ENCODE measurements at places on chromosomes 7 and 10.

DNA sequence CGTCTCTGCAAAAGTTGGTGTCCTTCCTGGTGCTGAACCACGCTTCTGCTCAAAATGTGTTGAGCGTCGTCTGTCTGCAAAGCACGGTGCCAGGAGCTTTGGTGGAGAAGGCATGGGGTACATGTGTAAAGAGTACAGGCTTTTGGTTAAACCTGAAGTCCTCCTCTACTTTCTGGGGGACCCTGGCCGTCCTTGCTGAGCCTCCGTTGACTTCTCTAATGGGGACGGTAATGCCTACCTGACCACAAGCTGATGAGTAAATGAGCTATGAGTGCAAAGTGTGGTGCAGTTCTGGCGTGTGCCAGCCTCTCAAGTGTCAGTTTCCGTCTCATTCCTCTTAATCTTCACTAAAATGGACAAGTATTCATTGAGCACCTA lies 527 bp upstream of the HERPUD2 start:
- DNase-seq = no peak

DNA sequence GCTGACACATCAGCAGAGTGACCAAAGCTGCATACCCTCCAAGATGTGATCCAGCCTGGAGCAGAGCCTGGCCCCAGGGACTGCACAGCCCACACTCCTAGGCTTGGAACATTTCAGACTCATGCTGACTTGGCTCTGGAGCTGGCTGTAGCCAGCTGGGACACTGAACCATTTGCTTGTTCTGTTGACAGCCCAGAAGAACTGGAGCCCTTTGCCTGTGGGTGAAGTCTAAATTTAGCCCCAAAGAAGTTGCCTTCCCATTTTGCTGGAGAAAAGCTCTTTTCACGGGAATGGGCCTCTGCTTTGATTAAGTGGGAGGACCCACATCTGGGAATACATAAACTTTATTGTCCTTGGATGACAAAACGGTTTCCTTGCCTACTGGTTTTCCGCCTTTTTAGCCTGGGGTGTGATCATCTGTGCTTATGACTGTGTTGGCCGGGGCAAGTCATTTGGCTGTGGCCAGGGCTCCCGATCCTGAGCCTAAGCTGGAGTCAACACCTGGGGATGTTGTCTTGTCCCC lies 186.2 kb upstream of the BMPER start:
- no peak for DNase-seq

DNA sequence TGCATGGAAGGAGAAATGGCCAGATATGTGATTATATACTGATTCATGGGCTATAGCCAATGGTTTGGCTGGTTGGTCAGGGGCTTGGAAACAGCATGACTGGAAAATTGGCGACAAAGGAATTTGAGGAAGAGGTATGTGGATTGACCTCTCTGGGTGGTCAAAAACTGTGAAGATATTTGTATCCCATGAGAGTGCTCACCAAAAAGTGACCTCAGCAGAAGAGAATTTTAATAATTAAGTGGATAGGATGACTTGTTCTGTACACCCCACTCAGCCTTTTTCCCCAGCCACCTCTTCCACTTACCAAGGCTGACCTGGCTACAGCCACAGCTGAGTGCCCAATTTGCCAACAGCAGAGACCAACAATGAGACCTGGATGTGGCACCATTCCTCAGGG lies 146.7 kb downstream of the GPR37 start:
- no peak for DNase-seq

GRCh38 chr7:23018750-23019149 lies 4.8 kb upstream of the HYCC1 start:
- no peak for DNase-seq

- no peak for DNase-seq
Measured at GRCh38 chr10:24519950-24520349, 203.7 kb downstream of the ARHGAP21 start.

- DNase-seq = no peak
Measured at GRCh38 chr7:14752301-14752700, 150.2 kb downstream of the DGKB start.

- DNase-seq = no peak
Measured at GRCh38 chr10:78933828-78934531, 134.8 kb upstream of the ZMIZ1 start.

DNA sequence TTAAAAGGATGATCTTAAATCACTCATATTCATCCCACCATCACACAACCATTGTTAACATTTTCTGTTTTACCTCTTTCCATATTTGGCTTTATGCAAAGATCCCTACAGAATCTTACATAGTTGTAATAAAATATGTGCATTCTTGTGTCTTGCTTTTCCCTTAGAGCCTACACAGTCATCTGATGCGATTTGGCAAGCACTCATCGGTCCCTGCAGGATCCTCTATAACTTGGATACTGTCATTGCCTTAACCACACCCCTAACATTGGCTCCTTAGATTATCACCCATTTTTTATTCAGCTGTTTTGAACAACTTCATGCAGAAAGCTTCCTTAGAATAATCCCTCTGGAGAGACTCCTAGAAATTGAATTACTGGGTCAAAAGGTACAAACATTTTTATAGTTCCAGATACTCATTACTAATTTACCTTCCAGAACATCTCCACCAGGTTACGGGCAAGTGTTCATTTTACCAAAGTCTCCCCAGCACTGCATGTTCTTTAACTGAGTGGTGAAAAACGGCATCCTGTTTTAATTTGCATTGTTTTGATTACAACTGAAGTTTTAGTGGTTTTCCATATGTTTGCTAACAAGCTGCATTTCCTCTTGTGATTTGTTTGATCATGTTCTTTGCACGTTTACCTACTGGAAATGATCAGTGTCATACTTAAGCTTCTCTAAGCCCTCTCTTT lies 268.3 kb downstream of the GRID1 start:
- DNase-seq = no peak

DNA sequence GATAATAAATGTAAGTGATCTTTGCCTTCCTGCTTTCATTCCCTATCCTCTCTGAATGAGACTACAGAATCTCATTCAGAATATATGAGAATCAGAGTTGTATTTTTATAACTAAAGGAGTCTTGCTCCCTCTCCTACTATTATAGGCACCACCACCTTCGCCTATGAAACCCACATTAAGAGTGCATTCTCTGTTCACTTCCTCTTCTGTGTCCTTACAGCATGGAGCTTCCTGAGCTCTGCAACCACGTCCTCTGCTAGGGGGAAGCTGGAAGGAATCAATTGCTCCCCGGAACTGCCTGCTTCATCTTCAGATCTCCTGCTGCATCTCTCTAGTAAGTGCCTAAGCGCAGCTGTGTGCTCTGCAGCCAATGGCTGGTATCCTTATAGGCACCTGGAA lies 820.7 kb downstream of the GRID1 start:
- DNase-seq = no peak

DNA sequence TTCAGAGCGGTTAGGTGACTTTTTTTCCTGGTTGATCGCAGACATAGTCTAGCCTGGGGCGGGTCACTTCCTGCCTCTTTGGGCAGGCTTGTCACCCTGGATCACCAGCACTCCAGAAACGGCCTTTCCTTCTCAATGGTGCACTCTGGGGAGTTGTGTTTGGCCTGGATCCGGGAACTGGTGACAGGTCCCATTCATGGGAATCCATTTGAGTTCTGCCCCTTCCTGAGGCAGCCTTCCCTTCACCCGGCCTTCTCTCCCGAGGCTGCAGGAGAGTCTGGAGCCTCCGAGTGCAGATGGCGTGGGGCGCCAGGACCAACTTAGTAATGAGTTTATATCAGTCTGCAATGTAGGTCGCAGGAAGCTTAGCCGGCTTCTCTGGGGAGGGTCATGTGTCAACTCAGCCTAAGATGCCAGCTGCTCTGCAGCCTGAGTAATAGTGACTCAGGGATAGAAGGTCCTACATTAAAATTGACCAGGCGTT lies 54.2 kb downstream of the TACR2 start:
- DNase-seq = no peak

DNA sequence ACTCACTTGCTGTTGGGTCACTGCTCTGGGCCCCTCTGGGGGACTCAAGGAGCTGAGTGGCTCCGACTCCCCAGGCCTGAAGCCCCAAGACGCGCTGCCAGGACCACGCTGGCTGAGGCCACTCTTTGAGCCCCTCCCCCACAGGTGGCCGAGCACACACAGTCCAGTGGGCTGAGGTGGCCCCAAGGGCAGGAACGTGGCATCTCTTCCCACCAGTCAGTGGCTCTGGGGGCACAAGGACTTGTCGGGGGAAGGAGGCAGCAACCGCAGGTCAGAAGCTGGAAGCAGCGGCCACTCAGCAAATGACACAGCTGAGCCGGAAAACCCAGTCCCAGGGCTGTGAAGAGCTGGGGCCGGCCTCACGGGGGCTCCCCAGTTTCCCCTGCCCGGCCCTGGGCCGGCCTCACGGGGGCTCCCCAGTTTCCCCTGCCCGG lies 24.1 kb downstream of the GRIFIN start:
- peak; percentile 33 for DNase-seq

DNA sequence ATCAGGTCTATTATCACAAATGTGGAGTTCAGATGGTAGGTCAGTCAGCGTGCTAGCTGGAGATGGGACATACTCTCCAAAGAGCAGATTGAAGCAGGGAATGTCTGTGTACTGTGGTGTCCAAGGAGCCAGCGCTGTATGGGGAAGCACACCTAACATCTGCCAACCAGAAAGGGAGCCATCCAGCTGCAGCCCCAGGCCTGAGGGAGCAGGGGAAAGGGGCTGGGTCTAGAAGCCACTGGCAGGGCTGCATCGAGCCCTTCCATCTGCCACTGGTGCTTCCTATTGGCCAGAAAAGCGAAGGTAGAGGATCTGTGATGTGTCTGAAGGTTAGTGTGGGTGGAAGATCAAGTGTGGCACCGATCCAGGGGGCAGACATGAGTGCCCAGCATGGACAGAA lies 8.0 kb upstream of the RAMP3 start:
- DNase-seq = no peak

DNA sequence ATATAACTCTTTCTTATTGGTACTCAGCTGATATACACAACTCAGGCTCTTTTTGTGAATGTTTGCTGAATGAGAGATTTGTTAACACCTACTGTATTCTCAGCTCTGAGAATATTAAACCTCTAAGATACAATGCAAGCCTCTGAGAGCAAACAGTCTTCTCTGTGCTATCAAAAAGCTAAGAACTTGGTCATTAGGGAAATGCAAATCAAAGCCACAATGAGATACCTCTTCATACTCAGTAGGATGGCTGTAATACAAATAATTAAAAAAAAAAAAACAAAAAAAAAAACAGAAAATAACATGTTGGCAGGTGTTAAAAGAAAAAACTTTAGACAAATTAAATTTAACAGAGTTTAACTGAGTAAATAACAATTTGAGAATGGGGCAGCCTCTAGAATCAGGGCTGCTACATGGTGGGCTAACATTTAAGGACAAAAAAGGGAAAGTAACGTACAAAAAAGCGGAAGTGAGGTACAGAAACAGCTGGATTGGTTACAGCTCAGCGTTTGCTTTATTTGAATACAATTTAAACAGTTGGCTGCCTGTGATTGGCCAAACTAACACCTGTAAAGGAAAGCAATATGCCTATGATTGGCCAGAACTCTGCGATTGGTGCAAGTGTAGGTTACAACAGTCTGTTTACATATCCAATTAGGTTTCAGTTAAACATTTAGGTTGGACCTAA lies 14.8 kb upstream of the MTURN start:
- no peak for DNase-seq

DNA sequence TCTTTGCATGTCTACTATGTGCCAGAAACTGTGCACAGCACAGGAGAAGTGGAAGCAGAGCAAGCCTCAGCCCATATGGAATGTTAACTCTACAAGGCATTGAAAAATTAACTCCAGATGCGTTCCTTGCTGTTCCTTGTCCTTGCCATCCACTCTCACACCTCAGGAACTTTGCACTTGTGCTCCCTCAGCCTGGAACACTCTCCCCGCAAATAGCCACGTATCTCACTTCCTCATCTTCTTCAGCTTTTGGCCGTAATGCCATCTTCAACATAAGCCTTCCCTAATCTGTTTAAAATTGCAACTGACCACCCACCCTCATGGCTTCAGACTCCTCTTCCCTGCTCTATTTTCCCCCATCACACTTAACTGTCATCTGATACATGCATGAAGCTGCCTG lies 83.2 kb upstream of the CAPZA2 start:
- DNase-seq = no peak

DNA sequence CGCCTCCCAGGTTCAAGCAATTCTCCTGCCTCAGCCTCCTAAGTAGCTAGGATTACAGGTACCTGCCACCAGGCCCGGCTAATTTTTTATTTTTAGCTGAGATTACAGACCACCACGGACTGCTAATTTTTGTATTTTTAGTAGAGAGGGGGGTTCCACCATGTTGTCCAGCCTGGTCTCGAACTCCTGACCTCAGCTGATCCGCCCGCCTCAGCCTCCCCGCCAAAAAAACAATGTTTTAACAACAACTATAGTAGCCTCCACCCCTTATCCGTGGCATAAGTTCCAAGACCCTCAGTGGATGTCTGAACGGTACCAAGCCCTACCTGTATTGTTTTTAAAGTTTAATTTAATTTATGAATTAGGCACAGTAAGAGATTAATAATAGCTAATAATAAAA lies 48.2 kb downstream of the GNA12 start:
- DNase-seq = no peak

- peak; percentile 70 for DNase-seq
Measured at GRCh38 chr7:45000093-45001032, at the start of gene CCM2. Gene CCM2, plus strand, starts transcription at chr7:45000201. Its CDS starts 133 bp downstream, at chr7:45000334.

DNA sequence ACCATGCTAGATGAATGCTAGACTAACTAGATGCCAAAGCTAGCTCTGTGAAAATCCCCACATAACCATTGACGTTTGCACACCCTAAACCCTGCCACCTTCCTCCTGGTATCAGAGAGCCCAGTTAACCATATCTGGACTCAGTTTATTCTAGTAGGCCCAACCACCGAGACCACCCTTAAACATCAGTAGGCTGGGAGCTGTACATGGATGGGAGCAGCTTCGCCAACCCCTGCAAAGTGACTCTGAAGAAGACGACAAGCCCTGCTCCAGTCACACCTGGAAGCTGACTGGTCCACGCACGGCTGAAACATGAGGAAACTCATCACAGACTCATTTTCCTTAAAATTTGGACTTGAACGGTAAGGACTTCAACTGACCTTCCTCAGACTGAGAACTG lies 4.4 kb upstream of the CYREN start:
- no peak for DNase-seq

DNA sequence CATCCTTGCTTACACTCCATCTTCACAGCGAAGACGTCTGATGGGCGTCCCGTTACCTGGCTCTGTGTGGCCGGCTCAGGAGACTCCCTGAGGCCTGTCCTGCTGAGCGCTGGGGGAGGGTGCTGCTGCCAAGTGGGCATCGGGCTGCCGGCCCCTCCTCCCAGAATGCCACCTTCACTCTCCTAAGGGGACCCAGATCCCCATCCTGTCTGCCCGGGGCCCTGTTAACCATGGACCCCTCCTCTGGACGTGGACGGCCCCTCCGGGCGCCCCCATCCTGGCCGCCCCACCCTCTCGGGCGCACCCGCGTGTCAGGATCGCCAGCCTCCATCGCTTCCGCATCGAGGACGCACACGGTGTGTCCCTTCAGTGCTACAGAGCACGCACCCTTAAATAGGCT lies 7.3 kb upstream of the FOXL3 start:
- DNase-seq = no peak

DNA sequence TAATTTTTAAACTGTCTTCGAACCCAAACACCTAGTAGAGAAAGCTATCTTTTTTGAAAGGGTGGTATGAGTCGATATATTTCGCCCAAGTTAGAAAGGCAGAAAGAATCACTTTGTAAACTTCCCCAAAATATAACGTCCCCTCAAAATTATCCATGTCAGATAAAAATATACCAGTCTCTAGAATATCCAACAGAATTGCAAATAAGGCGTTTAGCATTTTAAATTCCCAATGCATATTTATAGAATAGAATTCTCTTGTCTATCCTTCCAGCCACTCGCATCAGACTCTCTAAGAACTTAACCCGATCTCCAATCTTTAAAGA lies 2.1 kb downstream of the CTBP2 start:
- no peak for DNase-seq

GRCh38 chr7:3301449-3301731 lies 338 bp downstream of the SDK1 start:
- DNase-seq = no peak

All from suppressor macrophage treated with lipopolysaccharide for 4 hours (primary cell).